NCI-H524 (cell line): ENCODE measurements at places on chromosomes 1 and 21.

GRCh38 chr21:32256873-32257620, 21.8 kb downstream of the MIS18A start:
- DNase-seq = peak; percentile 93

DNA sequence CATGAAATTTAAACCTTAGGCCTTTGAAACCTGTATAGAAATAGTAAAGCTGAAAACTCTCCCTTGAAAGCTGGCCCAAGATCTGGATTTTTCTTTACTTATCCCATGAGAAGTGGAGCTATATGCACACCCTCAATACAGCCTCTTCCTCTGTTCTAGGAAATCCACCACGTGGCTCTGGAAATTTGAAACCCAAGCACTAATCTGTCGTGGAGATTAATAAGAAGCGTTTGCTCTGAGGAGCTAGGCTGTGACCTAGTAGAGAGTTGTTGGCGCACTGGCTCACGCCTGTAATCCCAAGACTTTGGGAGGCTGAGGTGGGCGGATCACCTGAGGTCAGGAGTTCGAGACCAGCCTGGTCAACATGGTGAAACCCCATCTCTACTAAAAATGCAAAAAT, 291.3 kb upstream of the PLXNA2 start:
- DNase-seq = peak; percentile 91

DNA sequence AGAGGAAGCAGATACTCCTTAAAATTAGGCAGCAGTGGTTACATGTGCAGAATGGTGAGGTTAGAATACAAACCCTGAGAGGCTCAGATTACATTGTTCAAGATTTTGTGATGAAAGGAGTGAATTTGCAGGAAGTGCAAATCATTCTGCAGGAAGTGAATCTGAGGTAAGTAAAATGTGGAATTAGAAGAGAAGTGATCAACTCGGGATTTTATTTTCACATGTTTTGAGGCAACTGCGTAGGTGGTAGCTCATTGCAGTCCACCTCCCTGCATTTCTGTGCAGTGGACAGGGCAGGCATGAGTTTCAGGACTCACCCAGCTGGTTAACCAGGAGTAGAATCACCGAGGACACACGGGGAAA, 2.1 kb upstream of the PLA2G2C start:
- no peak for DNase-seq

DNA sequence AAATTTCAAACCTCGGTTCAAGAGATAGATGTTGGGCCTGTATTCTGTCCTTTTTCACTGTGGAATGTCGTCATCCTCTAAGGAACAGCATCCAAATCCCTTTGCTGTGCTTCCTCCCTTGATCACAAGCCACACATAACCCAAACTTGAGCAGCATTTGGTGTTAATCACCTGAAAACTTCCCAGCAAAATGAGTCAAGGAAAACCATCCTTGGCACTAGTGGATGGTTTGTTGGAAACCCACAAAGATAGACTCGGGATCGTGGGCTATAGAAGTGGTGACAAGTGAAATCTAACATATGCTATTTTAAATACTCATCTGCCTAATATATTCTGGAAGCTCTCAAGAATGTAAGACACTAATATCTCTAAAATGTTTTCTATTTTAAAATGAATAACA, 459.1 kb downstream of the SETD4 start:
- no peak for DNase-seq

DNA sequence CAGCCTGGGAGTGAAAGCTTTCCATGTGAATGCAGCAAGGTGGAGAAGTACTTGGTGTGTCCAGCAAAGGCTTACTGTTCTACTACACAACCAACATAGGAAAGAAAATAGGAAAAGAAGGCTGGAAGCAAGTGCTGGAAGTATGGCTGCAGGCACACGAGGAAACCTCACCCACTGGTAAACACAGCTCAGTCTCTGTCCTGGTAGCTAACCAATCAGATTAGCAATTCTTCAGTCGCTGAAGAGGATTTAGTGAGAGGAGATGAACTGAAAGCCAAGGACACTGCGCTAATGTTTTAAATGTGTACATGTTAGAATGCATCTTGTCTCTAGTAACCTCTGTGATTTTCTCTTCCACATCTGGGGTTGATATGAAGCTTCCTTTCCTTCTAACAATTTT, 36.2 kb upstream of the CACHD1 start:
- no peak for DNase-seq

DNA sequence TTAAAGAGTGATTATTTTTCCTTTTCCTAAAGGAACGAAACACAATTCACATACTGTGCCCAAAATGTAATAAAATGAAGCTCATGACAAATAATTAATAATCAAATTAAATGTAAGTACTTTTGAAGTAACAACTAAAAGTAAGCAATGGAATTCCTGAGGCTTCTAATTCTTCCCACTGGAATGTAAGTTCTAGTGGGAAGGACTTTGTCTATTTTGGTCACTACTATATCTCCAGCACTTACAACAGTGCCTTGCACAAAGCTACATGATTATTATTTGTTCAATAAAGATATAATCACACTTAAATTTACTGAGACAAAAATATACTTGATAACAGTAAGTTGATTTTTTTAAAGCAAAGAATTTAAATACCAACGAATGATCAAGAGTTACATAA, 128.8 kb downstream of the COQ8A start:
- no peak for DNase-seq

- DNase-seq = no peak
Measured at GRCh38 chr21:46001821-46002681, 20.5 kb downstream of the COL6A1 start.

DNA sequence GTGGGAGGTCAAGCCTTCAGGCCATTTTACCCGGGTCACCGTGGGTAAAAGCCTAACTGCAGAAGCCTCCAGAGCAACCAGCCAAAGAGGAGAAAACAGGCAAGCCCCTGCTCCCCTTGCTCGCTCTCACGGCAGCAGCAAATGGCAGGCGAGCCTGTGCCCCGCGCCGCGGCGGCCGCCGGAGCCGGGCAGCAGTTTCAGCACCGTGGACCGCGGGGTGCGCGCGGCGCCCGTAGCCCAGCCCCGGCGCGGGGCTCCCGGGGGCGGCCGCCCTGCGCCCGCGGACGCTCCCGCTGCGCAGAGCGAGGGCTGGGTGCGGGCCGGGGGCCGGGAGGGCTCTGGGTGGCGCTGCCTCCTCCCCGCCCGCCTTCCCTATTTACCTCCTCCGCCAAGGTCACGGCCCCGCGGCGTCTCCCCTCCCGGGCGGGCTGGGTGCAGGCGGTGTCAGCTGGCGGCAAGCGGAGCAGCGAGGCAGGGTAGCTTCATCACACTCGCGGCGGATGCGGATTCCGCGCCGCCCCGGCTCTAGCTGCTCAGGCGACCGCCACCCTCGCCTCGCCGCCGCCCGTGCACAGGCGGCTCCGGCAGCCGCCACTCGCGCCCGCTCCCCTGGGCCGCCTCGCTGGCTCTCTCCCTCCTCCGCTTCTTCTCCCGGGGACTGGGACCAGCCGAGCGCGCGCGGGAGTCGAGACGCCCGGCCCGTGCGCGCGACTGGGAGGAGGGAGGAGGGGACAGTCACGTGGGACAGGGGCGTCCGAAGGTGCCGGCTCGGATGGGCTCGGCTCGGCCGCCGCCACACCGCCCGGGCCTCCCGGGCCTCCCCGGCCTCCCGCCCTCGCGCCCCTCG, at the start of gene RGS7:
Gene RGS7 (minus strand): TSS at position 687 of the 847 bp plus-strand sequence.
- DNase-seq = peak; percentile 69

- DNase-seq = no peak
Measured at GRCh38 chr1:246577082-246577719, 10.9 kb downstream of the CNST start.

GRCh38 chr1:196598942-196599748, 9.1 kb downstream of the KCNT2 start:
- peak; percentile 68 for DNase-seq

GRCh38 chr1:233440951-233441401, 113.5 kb downstream of the MAP3K21 start:
- DNase-seq = peak; percentile 7

DNA sequence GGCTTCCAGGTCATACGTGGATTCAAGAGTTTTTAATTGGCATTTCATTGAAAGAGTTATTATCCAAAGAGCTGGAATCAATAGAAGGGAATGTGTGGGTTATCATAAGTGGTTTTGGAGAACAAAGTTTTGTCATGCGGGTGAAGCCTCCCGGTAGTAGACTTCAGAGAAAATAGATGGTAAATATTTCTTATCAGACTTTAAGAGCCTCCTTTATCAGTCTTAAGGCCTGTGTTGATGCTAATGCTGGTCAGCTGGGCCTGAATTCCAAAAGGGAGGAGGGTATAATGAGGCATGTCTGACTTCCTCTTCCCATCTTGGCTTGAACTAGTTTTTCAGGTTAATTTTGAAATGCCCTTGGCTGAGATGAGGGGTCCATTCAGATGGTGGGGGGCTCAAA, 89.7 kb downstream of the ITSN1 start:
- DNase-seq = no peak

GRCh38 chr1:77484926-77485325, 197.5 kb downstream of the ZZZ3 start:
- DNase-seq = no peak

DNA sequence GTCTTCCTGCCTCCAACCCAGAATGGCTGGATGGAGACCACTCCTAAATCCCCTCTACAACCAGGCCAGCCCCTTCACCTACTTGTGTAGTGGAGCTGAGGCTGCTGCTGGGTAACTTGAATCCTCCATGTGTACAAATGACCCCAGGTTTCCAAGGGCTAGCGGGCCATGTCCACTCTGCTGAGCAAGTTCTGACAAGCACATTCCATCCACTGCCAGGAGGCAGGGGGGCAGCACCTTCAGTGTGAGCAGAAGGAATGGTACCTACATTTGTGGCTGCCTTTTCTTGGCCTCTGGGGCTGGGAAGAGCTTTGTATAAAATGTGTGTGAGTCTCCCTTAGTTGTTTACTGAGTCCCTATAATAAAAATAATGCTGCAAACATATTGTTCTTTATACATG, 14.5 kb downstream of the KIAA0040 start:
- no peak for DNase-seq

DNA sequence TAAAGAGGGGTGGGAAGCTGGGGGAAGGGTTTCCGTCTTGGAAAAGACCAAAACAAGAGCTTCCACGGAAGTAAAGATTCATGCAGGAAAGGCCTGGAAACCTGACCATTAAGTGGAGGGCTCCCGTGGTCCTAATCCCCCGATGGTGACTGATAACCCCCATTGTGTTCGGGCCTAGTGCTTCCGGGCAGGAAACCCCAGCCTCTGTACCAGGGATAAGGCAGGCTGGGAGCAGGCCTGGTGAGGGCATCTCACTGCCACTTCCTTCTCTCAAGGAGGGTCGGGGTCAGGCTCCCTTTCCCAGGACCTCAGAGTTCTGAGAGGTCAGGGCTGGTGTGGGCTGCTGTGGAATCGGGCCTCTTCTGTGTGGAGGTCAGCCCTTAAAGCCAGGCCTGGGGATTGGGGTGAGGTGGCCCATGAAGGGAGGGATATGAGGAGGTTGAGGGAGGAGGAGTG, 136.9 kb downstream of the CDC7 start:
- DNase-seq = no peak

DNA sequence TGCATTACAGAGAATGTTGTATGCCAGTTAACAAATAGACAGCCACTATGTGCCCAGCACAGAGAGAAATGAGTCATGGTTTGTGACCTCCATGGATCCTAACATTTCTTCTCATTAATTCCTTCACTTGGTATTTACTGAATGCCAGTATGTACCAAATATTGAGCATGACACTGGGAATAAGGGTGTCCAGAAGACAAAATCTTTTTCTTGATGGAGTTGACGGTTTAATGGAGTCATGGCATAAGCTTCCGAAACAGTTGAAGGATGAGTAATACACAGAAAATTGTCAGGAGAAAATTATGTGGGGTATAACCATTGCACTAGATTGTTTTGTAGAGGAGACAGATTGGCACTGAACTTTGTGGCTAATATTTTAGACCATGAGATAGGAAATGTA, 36.9 kb downstream of the PTGFR start:
- no peak for DNase-seq

GRCh38 chr1:200438911-200439310, 29.1 kb upstream of the ZNF281 start:
- no peak for DNase-seq

- no peak for DNase-seq
Measured at GRCh38 chr1:39755965-39756659, 15.0 kb downstream of the OXCT2 start.

GRCh38 chr1:28087614-28088167, 719 bp downstream of the EYA3 start:
- DNase-seq = peak; percentile 28

DNA sequence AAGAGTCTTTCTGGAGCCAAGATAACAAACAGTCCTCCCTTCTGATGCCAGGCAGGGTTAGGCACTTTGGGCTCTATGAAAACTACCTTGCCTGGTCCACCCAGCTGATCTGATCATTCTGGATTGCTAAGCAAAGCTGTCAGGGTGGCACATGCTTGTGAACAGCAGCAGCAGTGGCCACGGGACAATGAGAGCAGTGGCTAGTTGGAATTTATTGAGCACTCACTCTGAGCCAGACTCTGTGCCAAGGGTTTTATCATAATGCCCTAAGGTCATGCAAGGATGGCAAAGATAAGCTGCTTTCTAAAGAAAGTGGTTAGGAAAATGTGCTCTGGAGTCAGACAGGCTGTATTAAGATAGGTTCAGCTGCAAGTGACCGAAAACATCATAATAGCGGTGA, 390.4 kb upstream of the VAMP3 start:
- DNase-seq = no peak

DNA sequence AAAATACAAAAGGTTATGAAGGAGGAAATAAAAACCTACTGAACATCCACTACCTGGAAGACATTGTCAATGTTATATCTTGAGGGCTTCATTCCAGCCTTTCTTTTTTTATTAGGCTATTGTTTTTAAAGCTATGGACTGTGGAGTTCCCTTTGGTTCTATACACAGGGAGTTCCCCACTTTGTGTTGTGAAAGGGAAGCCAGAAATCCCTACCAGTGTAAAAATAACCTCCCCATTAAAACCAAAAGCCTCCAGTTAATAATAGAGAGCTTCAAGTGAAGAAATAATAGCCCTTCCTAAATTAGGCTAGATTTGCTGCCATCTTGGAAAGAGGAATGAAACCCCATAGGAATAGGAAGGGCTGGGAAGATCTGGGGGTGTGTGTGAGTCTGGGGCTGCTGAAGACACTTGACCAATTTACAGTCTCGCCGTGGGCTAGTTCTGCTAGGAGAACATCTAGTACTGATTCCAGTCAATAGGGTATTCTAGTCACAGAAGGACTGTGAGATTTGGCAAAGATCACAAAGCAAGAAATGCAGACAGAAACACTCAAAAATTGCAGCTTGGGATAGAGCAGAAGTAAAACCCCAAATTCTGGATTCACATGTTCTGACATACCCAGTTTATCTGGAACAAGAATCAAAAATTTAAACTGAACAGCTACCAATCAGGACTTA, 32.4 kb upstream of the PTGFRN start:
- no peak for DNase-seq

- no peak for DNase-seq
Measured at GRCh38 chr1:2583871-2584351, 2.7 kb upstream of the PRXL2B start.

DNA sequence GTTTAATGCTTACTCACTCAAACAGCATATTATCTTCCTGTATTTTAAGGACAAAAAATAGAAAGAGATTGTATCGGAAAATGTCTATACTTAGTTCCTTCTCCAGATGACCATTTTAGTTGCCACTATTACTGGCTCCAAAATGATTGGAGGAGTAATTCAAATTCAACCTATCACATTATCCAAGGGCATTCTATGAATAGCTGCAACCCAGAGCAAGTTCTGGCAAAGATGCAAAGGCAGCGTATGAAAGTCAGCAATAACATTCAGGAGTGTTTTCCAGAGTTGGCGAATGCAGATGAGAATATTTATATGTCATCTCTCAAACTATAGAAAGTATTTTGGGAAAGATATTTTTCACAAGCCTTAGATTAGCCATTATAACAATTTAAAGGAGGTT, 389.8 kb upstream of the ADGRL2 start:
- no peak for DNase-seq
